Hypothalamus (tissue), 51 donors: ENCODE measurements at places on chromosomes 6 and 20.

GRCh38 chr6:7249391-7249790, 63.6 kb downstream of the SSR1 start:
- no peak for DNase-seq

DNA sequence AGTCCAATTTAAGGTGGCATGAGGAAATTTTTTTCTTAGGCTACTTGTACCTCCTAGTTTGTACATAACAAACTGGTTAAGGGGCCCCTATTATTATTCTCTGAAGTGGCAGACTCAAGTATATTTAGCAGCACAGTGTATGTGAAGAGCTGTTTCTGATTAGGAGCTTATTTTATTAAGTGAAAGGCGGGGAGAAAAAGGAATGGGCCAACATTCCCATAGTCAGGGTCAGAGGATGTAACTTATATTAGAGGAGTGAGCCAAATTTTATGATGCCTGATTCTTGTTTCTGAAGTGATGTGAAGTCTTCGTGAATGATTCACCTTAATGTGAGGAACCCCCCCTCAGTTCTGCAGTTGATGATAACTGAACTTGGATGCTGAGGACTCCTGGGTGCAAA, 2.8 kb downstream of the HECA start:
- no peak for DNase-seq

GRCh38 chr6:167664678-167665660, 161.7 kb upstream of the AFDN start:
- DNase-seq, result no peak

GRCh38 chr6:111091987-111092386, 4.7 kb downstream of the SLC16A10 start:
- DNase-seq, result no peak

DNA sequence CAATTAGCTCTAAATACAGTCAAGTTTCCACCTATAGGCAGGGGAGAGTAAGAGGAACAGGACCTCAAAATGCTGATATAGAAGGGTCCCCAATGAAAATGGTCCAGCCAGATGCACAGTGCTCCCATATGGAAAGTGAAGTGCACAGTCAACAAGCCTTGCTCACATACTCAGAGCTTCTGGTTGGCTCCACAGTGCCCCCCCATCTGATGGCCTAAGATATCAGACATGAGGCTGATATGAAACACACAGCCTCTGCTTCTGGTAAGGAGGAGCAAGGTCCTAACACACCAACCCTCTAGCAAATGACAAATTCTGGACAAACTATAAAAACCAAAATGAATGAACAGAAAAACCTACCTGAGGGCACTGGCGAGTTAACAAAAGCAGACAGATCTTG, 111.4 kb upstream of the EMILIN3 start:
- DNase-seq, result no peak

DNA sequence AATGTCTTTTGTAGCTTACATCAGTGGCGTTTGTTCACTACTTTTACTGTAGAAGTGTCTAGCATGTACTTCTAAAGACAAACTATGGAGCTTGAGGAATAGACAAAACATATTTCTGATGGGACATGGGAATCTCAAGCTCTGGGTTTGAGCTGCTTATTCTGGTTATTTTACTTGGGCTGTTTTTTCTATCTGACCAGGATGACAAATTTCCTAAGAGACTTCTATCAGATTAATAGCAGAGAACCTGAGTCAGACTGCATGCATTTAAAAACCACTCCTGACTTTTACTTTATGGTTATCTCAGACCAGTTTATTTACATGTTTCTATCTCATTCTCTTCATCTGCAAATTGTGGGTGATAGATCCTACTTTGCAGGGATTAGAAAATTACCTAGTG, 1282.3 kb upstream of the GJE1 start:
- DNase-seq, result no peak

DNA sequence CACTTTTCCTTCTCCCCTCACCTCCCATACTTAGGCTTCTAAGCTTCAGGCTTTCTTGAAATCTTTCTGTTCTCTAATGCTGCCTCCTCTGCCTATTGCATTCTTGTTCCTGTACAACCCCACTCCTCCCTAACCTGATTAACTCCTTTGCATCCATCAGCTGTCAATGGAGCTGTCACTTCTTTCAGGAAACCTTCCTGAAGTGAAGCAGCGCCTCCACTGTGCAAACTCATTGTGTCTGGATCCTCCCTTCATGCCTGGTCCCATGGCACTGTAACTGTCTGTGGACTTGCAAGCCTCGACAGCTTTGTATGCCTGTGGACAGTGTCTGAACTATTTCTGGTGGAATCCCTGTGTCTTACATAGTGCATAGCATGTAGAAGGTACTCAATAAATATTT, 185.0 kb downstream of the HS3ST5 start:
- no peak for DNase-seq

- no peak for DNase-seq
These were observed 80.2 kb upstream of the RNF217 start for GRCh38 chr6:124881898-124882578.

DNA sequence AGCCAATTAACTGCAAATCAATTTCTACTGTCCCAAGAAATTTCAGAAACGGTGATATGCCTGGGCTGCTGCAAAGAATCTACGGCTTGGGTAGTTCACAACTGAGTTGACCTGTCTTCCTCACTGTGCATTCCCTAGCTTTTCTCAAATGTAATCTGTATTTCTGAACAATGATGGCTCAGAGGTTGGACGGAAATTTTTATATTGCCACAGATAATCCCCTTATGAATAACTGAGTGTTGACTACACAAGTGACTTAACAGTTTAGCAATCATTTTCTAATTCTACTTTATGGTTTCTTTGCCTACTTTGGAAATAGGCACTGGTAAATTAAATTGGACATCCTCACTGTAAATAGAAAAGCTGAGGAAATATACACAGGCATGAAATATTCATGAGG, 94.5 kb downstream of the ARHGAP18 start:
- DNase-seq, result no peak

- no peak for DNase-seq
These were observed 68.4 kb upstream of the RBM24 start for GRCh38 chr6:17212546-17213371.

DNA sequence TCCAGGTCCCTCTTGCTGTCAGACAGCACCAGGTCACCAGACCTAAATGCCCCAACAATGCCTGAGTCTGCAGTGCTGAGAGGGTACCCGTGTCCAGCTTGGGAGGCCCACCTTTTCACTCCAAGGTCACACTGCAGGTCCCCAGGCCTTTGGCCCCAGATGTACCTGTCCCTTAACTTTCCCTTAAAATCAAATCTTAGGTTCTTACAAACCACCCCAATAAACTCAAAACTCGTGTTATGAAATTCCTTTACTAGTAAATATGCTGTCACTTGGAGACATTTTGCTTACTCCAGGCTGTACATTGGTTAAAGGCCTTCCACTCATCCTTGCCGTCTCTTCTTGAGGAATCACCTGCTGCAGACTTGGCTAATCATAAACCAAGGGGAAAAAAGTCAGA, 165.7 kb upstream of the RREB1 start:
- no peak for DNase-seq

GRCh38 chr6:72748759-72749158, 126.9 kb downstream of the KCNQ5 start:
- DNase-seq, result no peak

GRCh38 chr20:32205110-32205842, 2.3 kb downstream of the PLAGL2 start:
- DNase-seq, result no peak

DNA sequence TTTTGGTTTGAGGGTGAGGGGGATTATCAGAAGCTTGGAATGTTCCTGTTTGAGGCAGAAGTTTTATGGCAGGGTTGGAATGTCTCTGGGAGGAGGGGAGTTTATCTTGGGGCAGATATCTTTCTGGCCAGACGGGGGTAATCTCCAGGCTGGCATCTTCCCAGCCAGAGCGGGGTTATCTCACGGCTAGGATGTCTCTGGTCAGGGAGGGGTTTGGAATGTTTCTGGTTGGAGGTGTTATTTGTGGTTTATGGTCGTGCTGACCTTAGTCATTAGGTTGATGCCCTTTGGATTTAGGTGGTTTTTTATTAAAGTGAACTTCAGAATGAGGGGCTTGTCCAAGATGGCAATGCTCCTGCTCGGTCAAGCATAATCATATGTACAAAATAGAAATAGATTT, 14.8 kb downstream of the PGK2 start:
- no peak for DNase-seq

- no peak for DNase-seq
These were observed 26.2 kb downstream of the BCAS1 start for GRCh38 chr20:54044156-54044555.

DNA sequence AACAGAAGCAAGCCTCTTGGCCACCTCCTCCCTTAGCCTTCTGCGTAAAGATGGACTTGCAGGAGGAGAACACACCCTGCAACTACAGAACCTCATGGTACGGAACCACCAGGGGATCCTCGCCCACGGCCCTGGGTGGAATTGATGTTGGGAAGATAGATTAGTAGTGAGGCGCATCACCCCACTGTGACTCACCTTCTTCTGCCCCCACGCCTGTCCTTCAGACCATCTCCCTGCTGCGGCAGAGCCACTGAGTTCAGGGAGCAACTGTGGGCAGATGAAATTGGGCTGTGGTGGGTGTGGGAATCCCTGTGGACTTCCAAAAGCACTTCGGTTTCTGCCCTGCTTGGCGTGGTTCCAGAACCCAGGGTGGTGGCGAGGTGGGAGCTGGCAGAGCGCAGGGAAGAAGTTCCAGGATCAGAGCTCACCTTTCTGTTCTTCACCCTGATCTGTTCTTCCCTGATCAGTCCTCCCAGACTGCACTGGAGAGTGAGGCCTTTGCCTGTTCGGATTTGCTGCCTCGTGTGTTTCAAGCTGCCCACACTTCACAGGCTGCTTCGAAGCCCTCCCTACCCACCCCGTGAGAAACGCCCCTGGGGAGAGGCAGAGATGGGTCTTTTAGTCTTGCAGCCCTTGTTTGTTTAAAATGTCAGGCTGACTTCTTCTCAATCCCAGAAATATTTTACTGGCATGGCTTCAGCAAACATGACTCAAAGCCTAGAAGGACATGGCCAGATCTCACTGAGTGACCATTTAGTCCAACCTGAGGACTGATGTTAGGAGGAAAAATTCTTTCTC, 92.8 kb upstream of the MLN start:
- no peak for DNase-seq

- no peak for DNase-seq
These were observed 170.8 kb downstream of the BCAS1 start for GRCh38 chr20:53899351-53900167.
